ENCODE measurements at places on chromosomes 6 and 20.
A peak's percentile ranks its signal among the peaks of the same experiment; 100 is the strongest.

DNA sequence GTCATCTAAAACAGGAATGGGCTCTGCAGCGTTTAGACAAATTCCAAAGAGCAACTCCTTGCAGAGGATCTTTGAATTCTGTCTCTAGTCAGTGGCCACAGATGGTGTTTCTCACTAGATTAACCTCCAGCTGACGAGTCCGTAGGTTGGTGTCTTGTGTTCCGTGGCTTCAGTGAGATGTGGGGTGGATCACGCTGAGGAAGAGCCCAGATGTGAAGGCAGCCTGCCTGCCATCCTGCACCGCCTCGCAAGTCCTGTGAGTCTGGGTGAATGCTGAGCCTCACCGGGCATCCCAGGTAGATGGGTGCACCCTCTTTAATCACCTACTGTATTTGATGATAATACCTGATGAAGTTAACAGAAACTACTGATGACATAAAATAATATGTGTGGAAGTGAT, 70.4 kb downstream of the THBS2 start:
- DNase-seq, result no peak

- no peak for DNase-seq
Observed at GRCh38 chr6:167990016-167990945, 7.2 kb upstream of the KIF25 start.

- no peak for DNase-seq
Observed at GRCh38 chr6:158422629-158423238, 110.5 kb downstream of the TULP4 start.

GRCh38 chr6:34032856-34033255, 113.0 kb downstream of the GRM4 start:
- no peak for DNase-seq

DNA sequence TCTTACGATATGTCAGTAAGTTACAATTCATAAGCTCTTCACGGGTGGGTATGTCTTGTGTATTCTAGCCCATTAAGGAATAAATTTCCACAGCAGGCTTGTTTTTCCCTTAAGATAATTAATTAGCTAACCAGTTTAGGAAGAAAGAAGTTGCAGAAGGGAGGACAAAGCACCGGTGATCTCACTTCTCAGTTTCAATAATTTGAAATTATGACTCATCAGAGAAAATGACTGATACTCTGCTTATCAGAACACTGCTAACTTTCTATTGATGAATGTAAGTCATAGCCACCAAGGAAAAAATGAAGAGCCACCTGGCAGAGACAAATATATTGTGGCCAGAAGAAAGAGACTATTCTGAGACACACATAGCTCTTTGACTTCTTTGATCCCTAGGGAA, 35.0 kb upstream of the ENTPD6 start:
- DNase-seq, result no peak

- no peak for DNase-seq
Observed at GRCh38 chr6:107841275-107841670, 17.2 kb upstream of the SCML4 start.

DNA sequence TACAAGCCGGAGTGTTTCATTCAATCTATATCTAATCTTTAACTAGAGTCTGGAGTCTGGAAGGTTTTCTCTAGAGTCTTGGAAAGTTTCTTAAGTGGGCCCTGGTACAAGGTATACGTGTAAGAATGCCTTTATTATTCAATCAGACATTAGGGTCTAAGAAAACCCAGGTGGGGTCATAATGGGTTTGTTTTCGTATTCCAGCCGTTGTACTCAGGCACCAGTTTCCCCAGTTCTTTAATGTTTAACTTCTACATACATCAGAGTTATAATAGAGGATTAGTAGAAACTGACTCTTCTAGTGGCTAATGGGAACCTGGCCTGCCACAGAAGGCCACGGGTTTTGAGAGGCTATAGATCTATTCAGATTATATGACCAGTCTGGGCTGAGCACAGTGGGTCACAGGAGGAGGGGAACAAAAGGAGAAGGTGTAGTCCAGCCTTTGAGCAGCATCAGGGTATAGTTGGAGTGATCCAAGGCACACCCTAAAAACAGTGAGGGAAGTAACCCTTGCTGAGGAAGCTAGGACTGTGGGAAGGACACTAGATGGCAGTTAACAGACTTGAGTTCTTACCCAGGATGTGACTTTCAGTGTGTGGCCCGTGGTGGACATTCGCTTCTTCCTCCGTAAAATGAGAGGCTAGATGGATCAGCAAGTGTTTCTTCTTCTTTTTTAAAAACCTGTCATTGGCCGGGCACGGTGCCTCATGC, 15.5 kb downstream of the FAM83B start:
- DNase-seq, result no peak

GRCh38 chr6:136510299-136510698, 39.9 kb downstream of the MAP7 start:
- no peak for DNase-seq

GRCh38 chr6:33313709-33314514, at the start of gene TAPBP:
Gene TAPBP (minus strand): TSS chr6:33314078. CDS start chr6:33314041, 37 bp downstream.
- DNase-seq, result peak; percentile 57

DNA sequence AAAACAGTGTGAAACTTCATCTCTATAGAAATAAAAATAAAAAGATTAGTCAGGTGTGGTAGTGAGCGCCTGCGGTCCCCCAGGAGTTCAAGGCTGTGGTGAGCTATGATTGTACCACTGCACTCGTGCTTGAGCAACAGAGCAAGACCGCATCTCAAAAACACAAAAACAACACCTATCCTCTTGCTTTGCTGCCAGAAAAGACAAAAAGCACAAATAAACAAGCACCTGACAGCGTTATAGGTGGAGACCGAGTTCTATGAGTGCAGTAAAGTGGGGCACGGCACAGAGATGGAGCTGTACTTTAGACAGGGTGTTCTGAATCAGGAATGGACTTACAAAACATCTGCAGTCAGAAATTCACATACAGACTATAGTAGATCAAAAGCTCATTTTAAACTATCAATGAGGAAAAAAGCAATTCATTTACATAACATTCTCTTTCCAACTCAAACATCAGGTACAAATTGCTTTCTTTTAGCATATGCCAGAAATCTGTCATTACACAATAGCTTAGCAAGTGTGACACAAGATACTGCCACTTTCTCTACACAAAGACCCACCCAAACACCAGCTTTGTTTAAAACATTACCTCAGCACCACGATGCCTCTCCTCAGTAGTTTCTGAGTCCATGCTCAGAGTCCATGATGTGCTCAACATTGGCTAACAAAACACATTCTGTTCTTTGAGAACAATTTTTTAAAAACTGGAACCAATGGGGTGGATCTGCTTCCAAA, 10.1 kb downstream of the EZR start:
- no peak for DNase-seq

- DNase-seq, result no peak
Observed at GRCh38 chr6:11460837-11461661, 76.5 kb upstream of the TMEM170B start.

GRCh38 chr6:68735866-68736265, 100.8 kb downstream of the ADGRB3 start:
- DNase-seq, result no peak

DNA sequence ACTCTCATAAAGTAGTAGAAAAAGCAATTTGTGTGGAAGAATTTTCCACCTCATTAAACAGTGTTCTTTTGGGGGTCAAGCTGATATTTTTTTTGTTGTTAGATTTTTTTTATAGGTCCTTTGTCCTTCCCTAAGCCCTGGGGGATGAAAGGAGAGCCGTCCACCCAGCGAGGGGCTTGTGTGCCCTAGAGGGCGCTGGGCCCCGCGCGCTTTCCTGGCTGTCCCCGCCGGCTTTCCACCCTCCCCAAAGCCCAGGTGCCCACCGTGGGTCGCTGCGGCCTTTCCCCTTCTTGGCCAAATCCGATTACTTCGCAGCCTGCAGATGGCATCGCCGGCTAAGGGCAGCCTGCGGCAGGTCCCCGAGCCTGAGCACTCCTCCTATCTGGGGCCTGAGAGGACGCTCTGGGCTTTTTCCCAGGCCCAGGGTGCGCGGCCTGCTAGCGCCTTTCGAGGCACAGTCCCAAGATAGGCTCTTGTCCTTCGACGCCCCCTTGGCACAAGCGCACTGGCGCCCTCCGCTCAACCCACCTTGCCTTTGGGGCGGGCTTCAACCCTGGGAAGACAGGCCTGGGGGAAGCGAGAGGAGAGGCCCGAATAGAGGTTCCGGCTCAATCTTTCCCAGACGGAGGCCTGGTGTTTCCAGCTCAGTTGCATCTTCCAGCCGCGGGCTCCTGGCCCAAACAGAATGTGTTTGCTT, 33.6 kb downstream of the TFAP2A start:
- no peak for DNase-seq

DNA sequence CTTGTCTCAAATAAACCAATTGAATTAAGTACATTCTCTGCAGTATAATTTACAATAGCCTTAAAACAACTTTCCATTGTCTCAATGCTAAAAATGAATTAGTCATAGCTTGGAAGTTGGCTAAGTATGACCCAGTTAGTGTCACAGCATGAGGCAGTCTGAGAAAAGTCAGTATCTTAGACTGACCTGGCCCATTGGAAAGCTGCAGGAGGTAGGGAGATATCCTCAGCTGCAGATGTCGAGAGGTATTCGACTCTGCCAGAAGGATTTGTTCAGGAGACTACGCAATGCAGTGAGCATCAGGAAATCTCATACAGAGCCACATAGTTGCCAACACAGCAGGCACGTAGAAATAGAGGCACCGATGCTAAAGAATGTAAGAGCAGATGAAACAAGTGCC, 350.9 kb upstream of the NRSN1 start:
- DNase-seq, result no peak

- DNase-seq, result no peak
Observed at GRCh38 chr20:57439432-57439831, 48.2 kb downstream of the RBM38 start.

All from HFFc6 (cell line).